Osteocyte (in vitro differentiated cells): ENCODE measurements at places on chromosomes 16 and 17.

- H3K27ac ChIP-seq, result no peak overlapping the region
- H3K36me3 ChIP-seq, result no peaks in the 10 kb centered on the region
- peaks cover 24% of the 10 kb centered on the region for H3K27me3 ChIP-seq
- DNase-seq, result no peak
Observed at GRCh38 chr17:76196675-76197074, 43.6 kb downstream of the RNF157 start.

GRCh38 chr17:16919663-16920627 is 52.0 kb downstream of the TNFRSF13B start:
- H3K4me1 ChIP-seq, result no peaks in the 10 kb centered on the region
- no peak overlapping the region for H3K4me3 ChIP-seq
- H3K36me3 ChIP-seq, result no peaks in the 10 kb centered on the region
- H3K27me3 ChIP-seq, result peaks cover 15% of the 10 kb centered on the region
- no peak overlapping the region for H3K27ac ChIP-seq
- DNase-seq, result peak; percentile 62

GRCh38 chr16:66662445-66663194 is 33.9 kb downstream of the CMTM4 start:
- H3K27ac ChIP-seq, result peak overlapping the region; percentile 49
- H3K4me1 ChIP-seq, result peaks cover 30% of the 10 kb centered on the region
- H3K4me3 ChIP-seq, result no peak overlapping the region
- DNase-seq, result no peak
- no peaks in the 10 kb centered on the region for H3K36me3 ChIP-seq
- no peaks in the 10 kb centered on the region for H3K27me3 ChIP-seq

DNA sequence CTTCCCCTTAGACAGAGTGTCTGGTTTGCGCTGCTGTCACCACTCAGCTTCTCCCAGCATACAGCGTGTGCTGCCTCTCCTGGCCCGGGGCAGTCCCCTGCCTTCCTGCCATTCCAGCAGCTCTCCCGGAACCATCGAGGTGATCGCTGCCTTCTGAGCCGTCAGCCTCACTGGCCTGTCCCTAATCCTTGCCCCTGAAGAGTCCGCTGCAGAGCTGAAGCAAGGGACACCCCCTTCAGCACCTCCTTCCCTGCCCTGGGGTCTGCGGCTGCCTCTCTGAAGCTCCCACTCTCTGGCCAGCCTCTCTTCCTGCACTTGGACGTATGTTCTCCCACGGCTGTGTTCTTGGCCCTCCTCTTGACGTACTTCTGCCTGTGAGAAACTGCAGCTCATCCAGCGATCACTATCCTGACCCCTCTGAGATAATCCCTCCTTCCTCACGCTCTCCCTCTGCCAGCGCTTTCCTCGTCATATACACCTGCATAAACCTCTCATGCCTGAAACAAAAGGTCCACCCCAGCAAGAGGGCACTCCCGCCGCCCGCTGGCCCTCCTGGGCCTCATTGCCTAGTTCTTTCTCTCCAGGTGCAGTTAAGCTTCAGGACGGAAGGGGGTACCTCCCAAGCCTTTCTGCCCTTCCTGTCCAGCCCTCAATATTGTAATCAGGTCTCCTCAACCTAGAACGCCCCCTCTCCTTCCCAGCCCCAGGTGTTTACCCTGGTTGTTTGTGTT is 220.6 kb upstream of the CHMP6 start:
- H3K4me3 ChIP-seq, result no peak overlapping the region
- H3K4me1 ChIP-seq, result peaks cover 29% of the 10 kb centered on the region
- peaks cover 11% of the 10 kb centered on the region for H3K36me3 ChIP-seq

DNA sequence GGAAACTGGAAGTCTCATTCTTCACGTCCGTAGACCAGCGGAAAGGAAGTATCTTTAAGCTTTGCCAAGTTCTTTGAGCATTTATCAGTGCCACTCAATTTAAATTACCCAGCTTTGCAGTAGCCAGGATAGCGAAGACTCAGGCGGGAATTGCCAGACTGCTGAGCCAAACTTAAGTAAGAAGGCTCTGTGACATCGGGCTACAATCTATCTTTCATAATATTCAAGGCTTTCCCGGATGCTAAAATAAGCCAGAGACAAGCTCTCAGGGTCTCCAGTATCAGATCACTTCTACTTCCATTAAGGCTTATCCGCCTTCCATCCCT is 436 bp upstream of the BRIP1 start:
- H3K27me3 ChIP-seq, result no peaks in the 10 kb centered on the region
- peak overlapping the region; percentile 96 for H3K27ac ChIP-seq
- H3K4me1 ChIP-seq, result peaks cover 43% of the 10 kb centered on the region
- peak overlapping the region; percentile 93 for H3K4me3 ChIP-seq
- H3K36me3 ChIP-seq, result no peaks in the 10 kb centered on the region
- no peak for DNase-seq

GRCh38 chr17:67276075-67276474 is 31.1 kb upstream of the HELZ start:
- H3K27ac ChIP-seq, result no peak overlapping the region
- no peaks in the 10 kb centered on the region for H3K36me3 ChIP-seq
- no peaks in the 10 kb centered on the region for H3K27me3 ChIP-seq
- no peak overlapping the region for H3K4me3 ChIP-seq
- H3K4me1 ChIP-seq, result peaks cover 10% of the 10 kb centered on the region
- no peak for DNase-seq

GRCh38 chr17:55421179-55421934 is at the start of gene MMD:
TSS of gene MMD (minus strand) at chr17:55421835. CDS start at chr17:55421695, 140 bp downstream.
- no peak for DNase-seq
- H3K4me1 ChIP-seq, result peaks cover 11% of the 10 kb centered on the region
- no peaks in the 10 kb centered on the region for H3K36me3 ChIP-seq
- H3K27me3 ChIP-seq, result peaks cover 19% of the 10 kb centered on the region
- peak within 1 kb of the TSS; percentile 9 for H3K27ac ChIP-seq
- peak within 1 kb of the TSS; percentile 84 for H3K4me3 ChIP-seq

- H3K27me3 ChIP-seq, result peaks cover 20% of the 10 kb centered on the region
- DNase-seq, result no peak
- no peak overlapping the region for H3K4me3 ChIP-seq
- H3K27ac ChIP-seq, result no peak overlapping the region
- no peaks in the 10 kb centered on the region for H3K36me3 ChIP-seq
Observed at GRCh38 chr17:151886-152859, 14.8 kb downstream of the SCGB1C2 start.
